EH (cell line): ENCODE measurements at places on chromosomes 7 and 10.
A peak's percentile ranks its signal among the peaks of the same experiment; 100 is the strongest.

- DNase-seq: no peak
Measured at GRCh38 chr10:28243923-28244322, 58.9 kb downstream of the MPP7 start.

GRCh38 chr10:122271076-122271475 is at the start of gene BTBD16:
TSS of gene BTBD16 (plus strand) at chr10:122271296. CDS start at chr10:122275082, 3,786 bp downstream.
- DNase-seq: no peak

- no peak for DNase-seq
Measured at GRCh38 chr7:127821146-127821545, 169.2 kb downstream of the SND1 start.

GRCh38 chr10:24385776-24386175 is 176.8 kb downstream of the KIAA1217 start:
- DNase-seq: peak; percentile 23

DNA sequence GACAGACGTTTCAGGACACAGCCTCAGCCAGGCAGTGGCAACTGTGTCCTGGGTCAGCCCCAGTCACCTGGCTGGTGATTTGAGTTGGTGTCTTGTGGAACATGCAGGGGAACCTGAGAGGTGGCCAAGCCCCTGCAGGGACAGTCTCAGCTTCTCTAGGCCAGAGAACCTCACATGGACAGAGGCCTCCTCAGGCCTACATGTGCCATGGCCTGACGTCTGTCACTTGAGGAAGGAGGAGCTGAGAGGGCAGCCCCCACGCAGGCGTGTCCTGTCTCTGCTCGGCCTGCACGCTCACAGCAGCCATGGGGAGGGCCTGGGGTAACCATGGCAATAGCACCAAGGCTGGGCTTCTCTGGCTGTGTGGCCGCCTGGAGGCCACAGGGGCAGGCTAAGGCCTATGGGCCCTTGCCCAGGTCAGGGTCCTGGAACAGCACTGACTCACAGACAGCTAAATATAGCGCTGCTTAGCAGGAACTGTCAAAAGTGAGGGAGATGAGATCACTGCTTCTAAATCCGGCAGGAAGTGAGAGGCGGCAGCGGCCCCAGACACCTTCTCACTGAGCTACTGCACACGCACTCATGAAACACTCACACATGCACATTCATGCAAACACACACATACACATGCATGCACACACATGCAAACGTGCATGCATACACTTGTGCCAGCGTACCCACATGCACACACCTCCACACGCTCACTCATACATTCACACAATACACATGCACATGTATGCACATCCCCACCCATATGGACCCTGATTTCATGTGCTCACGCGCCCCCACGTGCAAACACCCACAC is 57.0 kb downstream of the YKT6 start:
- peak; percentile 95 for DNase-seq

DNA sequence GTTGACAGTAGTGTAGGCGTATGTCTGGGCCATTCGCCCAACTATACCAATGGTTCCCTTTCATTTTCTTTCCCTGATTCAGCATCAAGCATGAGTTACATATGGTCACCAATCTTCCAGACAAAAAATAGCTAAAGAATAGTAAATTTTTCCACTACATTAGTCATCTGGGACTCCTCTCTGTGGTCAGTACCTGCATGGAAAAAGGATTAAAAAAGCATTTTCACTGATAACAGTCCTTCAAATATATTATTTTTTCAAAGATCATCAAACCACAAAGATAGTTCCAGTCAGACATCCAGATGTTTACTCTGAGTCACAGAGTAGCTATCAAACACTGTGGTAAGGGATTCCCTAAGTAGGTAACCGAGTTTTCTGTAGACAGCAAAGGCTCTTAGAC is 302.6 kb upstream of the SEMA3D start:
- peak; percentile 83 for DNase-seq

- peak; percentile 19 for DNase-seq
Measured at GRCh38 chr10:31926765-31927564, 1.7 kb downstream of the ARHGAP12 start.

DNA sequence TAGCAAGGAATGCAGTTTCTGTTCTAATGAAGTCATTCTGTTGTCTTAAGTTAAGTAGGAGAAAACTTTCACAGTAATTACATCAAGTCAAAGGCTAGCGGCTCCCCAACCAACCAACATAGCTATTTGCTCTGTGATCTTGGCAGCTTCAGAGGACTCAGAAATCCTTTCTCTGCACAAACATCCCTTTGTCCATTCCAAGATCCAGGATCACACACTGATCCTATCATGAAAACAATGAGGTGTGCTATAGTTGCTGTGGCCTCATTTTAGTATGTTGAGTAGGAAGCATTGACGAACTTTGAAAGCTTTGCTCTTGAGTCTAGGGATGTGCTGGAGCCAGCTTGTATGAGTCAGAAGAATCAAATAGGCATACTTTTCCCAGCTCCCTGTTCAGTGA is 218.2 kb upstream of the PRSS58 start:
- DNase-seq: peak; percentile 51

DNA sequence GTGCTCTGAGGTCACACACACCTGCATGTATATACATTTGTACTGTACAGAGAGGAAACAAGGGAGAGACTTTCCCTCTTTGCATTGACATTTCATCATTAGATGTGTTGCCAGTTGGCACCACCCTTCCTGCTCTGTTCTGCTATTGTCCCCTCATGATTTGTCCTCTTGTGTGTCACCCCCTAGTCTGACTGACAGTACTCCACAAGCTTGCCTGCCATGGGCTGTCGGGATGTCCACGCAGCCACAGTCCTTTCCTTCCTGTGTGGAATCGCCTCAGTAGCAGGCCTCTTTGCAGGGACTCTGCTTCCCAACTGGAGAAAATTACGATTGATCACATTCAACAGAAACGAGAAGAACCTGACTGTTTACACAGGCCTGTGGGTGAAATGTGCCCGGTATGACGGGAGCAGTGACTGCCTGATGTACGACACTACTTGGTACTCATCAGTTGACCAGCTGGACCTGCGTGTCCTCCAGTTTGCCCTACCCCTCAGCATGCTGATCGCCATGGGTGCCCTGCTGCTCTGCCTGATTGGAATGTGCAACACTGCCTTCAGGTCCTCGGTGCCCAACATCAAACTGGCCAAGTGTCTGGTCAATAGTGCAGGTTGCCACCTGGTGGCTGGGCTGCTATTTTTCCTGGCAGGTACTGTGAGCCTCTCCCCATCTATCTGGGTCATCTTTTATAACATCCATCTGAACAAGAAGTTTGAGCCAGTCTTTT is 9.4 kb downstream of the CLDN12 start:
- DNase-seq: peak; percentile 10

DNA sequence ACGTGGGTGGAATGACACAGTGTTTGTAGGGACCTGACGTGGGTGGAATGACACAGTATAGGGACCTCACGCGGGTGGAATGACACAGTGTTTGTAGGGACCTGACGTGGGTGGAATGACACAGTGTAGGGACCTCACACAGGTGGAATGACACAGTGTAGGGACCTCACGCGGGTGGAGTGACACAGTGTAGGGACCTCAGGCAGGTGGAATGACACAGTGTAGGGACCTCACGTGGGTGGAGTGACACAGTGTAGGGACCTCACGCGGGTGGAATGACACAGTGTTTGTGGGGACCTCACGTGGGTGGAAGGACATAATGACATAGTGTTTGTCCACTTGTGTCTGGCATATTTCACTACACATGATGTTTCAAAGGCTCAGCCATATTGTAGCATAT is 19.3 kb downstream of the PPP2R2D start:
- DNase-seq: no peak

DNA sequence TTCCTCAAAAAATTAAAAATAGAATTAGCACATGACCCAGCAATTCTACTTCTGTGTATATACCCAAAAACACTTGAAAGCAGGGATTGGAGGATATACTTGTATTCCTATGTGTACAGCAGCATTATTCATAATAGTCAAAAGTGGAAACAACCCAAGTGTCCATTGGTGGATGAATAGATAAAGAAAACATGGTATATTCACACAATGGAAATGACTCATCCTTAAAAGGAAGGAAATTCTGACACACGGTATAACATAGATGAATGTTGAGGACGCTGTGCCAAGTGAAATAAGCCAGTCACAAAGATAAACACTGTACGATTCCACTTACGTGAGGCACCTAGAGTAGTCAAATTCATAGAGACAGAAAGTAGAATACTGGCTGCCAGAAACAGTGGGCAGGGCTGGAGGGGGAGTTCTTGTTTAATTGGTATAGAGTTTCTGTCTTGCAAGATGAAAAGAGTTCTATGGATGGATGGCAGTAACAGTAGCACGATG is 26.6 kb upstream of the KAT6B start:
- peak; percentile 89 for DNase-seq

DNA sequence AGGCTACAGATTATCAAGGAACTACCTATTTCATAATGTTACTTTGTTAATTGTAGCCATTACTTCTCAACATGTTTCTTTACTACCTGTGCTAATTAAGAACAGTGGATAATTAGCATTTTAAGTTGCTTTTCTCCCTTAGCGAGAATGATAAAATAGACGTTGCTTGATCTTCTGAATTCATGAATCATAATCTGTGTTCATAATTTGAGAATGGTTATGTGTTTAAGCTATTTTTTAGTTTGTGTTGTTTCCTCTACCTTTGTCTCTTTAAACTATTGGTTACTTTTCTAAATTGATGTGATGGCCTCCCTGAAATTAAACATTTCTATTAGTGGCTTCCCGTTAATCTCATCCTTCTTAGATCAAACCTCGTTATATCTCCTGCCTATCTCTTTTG is at the start of gene ZRANB1:
TSS of gene ZRANB1 (plus strand) at position 301 of the 400 bp plus-strand sequence. CDS start 371 bp downstream, outside the sequence.
- DNase-seq: no peak

DNA sequence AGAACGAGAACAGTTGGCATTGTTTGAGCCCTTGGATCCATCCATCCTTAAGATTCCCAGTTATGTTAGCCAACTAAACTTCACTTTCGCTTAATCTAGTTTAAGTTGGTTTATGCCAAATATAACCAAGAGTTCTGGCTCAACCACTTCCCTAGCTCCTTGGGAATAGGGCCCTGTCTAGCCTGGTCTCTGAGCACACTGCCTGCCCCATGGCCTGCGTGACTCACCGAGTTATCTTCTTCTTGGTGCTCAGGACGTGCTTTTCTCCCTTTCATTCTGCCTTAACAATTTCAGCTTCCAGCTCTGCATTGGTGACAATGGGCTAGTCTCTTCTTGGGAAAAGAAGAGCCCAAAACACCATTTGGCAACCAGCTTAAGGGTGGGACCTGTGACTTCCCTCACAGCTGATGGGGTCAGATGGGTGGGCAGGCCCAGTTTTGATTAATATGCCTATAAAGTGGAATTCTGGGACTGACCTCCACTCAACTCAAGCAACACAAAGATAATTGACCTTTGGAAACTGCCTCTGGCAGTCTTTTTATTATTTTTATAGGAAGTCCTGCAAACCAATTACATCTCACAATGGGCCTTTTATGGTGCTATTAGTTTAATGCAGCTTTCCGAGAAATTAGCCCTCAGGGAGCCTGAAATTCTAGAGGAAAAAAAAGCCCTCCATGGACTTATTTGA is 126.4 kb downstream of the CFAP58 start:
- peak; percentile 55 for DNase-seq

- DNase-seq: no peak
Measured at GRCh38 chr10:770975-771374, 81.5 kb upstream of the DIP2C start.

- DNase-seq: no peak
Measured at GRCh38 chr7:108395426-108395825, 60.8 kb downstream of the NRCAM start.

DNA sequence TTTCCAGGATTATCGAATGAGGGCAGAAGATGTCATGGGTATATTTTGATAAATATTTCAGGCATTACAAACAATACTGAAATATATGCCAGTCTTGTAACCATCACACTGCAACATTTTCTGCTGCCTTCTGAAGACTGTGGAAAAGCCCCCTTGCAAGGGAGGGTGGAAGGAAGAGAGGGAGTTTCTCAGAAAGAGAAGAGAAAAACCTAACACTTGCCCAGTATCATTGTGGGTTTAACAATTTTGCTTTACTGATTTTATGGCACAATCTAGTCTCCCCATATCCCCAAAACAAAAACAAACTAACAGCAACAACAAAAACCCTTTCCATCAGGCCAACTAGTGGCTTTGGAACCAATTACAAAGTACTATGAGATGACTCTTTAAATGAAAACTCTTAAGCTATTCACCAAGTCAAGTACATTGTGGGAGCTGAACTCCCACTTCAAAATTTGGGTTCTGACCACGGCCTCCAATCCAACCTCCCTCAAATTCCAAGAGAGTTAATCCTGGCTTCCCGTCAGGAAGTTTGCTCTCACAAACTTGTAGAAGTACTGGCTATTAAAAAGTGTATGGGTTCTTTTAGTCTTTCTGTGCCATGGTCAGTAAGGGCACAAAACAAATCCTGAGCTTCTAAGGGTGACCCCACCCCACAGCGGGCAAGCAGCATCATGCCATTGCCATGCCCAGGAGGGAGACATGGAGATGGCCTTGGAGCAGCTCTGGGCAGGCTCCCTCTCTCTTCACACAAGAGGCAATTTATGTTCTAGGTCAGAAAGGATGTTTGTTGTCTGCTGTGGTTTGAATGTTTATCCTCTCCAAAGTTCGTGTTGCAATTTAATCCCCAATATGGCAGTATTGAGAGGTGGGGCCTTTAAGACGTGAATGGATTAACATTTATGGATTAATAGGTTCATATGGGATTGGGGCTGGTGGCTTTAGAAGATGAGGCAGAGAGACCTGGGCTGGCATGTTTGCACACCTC is 96.3 kb downstream of the JAZF1 start:
- DNase-seq: peak; percentile 51

DNA sequence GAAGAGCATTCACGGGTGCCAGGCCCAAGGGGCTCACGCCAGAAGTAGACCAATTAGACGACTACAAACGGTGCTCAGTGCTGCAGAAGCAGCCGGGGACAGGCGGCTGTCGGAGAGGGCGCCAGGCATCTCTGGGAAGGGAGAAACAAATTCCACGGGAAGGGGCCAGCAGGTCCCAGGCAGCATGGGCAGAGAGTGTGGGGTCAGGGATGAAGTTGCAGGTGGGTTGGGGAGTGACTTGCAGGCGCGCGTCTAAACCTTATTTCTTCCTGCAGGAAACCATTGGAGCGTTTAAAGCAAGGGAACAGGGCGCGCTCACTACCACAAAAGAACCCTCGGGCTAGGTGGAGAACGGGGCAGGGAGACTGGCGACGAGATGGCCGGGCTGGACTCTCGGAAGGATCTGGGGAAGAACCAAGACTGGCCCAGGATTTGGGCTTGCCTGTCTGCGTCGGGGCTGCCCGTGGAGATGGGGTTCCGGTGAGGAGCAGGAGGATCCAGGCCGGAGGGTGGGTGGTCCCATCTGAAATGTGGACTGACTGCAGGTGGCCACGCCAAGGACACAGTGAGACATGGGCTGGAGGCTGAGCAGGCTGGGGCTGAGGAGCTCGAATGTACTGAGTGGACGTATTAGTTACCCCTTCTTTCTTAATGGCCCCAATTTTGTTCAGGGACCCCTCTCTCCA is 116.3 kb upstream of the DIP2C start:
- DNase-seq: no peak

- DNase-seq: no peak
Measured at GRCh38 chr10:35533565-35533964, 71.6 kb upstream of the GJD4 start.
